NCI-H2171 (cell line): ENCODE measurements at places on chromosomes 13 and 19.

- no peak for DNase-seq
Measured at GRCh38 chr13:78497702-78498355, 105.5 kb downstream of the POU4F1 start.

- no peak for DNase-seq
Measured at GRCh38 chr19:6118043-6118442, 7.7 kb upstream of the RFX2 start.

- no peak for DNase-seq
Measured at GRCh38 chr13:103238441-103238840, 172.2 kb upstream of the SLC10A2 start.

- DNase-seq = no peak
Measured at GRCh38 chr19:41521931-41522555, 53.9 kb upstream of the CEACAM21 start.

GRCh38 chr19:677201-677600, 1.0 kb downstream of the FSTL3 start:
- DNase-seq = no peak

DNA sequence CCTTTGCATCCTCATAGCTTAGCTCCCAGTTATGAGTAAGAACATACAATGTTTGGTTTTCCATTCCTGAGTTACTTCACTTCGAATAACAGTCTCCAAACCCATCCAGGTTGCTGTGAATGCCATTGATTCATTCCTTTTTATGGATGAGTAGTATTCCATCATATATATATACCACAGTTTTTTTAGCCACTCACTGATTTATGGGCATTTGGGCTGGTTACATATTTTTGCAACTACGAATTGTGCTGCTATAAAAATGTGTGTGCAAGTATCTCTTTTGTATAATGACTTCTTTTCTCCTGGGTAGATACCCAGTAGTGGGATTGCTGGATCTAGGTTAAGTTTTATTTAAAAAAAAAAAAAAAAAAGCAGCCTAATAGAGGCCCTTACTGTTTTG, 14.1 kb downstream of the TNFRSF19 start:
- DNase-seq = no peak

DNA sequence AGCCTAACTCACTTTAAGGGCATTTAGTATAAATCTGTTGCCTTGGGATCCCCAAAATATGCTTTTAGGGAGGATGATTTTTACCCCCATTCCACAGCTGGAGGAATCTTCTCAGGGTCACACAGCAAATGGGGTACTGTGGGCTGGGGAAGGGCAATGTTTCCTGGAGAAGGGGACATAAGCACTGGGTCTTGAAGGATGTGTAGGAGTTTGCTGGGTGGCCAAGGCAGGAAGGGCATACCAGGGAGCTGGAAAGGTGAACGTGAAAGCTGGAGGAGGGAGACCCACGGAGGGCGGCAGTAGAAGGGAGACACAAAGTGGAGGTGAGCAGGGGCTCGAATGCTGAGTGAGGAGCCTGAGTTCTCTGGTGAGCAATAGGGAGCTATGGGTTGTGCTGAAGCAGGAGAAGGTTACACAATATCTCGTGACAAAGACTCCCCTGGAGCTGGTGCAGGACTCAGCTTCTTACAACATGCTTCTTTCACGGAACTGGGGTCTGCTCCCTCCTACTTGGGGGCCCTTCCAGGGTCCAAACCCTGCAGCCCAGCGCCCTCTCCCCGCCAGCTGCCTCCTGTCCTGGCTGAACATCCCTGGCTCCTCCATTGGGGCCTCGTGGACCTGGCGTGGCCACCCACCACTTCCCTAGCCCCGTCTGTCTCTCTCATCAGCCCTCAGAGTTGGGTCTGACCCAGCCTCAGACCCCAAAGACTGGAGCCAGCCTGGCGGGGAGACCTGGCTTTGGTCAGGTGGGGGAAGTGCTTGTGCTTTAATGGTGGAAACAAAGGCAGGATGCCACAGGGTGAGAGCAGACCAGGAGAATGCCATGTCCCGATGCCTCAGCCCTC, 11.1 kb downstream of the CILP2 start:
- DNase-seq = no peak

DNA sequence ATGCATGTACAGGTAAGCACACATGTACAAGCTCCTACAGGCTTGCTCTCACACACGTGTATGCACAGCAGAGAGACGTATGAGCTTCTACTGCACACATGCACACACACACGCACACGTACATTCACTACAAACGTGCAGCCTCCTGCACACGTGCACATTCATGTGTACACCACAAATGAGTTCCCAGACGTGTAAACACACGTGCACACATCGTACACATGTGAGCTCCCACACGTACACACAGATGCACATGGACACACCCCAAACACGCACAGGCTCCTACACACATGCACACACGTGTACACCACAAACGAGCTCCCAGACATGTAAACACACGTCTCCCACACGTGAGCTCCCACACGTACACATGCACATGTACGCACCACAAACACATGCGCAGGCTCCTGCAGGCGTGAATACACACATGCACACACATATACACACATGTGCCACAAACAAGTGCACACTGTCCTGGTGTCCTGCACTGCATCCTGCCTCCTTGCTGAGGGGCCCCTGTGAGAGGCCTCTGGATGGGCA, 83.7 kb upstream of the MCF2L start:
- DNase-seq = no peak

GRCh38 chr13:93409001-93409400, 182.4 kb downstream of the GPC6 start:
- DNase-seq = no peak

DNA sequence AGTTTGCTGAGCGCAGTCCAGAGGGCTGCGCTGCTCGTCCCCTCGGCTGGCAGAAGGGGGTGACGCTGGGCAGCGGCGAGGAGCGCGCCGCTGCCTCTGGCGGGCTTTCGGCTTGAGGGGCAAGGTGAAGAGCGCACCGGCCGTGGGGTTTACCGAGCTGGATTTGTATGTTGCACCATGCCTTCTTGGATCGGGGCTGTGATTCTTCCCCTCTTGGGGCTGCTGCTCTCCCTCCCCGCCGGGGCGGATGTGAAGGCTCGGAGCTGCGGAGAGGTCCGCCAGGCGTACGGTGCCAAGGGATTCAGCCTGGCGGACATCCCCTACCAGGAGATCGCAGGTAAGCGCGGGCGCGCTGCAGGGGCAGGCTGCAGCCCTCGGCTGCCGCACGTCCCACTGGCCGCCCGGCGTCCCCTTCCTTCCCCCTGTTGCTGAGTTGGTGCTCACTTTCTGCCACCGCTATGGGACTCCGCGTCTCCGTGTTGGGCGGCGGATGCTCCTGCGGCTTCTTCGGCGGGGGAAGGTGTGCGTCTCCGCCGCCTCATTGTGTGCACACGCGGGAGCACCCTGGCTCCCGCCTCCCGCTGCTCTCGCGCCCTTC, 772 bp downstream of the GPC6 start:
- peak; percentile 66 for DNase-seq

GRCh38 chr13:86741762-86742285, 929.3 kb upstream of the SLITRK5 start:
- DNase-seq = no peak

DNA sequence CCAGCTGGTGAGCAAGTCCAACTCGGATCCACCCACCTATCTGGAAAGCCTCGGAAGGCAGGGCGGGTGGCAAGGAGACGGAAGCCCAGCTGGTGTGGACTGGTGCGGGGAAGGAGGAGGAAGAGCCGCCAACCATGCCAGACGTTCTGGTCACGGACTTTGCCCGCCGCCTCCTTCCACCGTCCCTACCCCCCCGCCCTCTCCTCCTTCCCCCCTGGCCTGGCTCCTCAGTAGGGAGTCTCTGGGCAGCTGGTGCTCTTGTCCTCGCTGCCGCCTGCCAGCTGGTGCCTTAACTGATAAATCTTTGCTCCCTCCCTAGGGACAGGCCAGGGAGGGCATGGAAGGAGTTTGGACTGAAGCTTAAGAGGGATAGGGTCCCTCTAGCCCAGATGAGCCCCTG, 4.8 kb downstream of the SYNGR4 start:
- DNase-seq = peak; percentile 81

DNA sequence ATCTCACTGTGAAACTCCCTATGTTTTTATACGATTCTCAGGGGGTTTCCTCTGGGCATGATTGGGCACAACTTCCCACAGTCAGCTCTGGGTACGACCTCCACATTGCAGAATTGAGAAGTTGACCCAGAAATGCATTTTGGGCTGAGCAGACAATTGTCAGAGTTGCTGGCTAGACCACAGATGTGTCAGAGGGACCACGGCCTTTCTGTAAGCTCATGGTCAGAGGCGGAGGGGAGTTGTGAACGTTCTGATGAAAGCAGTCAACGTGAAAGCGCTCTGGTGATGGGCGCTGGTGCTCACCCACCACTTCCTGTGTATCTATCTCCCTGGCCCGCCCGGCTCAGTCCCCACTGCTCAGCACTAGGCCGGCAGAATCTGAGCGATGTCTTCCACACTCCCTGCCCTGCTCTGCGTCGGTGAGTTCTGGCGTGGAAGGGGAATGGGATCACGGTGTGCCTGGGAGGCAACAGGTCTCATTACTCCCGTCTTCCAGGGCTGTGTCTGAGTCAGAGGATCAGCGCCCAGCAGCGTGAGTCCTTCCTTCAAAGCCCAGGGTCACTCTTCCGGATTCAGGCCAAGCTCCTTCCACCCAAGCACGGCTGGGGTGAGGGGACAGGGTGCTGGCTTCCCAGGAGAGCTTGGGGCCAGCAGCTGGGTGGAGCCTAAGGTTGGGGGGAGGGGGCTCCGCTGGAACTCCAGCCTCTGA, at the start of gene NCR1:
Gene NCR1, plus strand, starts transcription at position 346 of the 709 bp plus-strand sequence. Its CDS starts 40 bp downstream, at position 386.
- no peak for DNase-seq
